ENCODE measurements at places on chromosomes 11 and 22. TPM values are rescaled to one million over a fixed set of nuclear protein-coding genes. Genes with fewer than 3 reads are reported as not detected.

The ACRV1 gene
- total RNA-seq = not detected

The TUT1 gene
- total RNA-seq = 5.1 TPM

The PPP2R1B gene
- total RNA-seq = 22.7 TPM

The TCN1 gene
- not detected for total RNA-seq

The KDM4D gene
- total RNA-seq = 1.2 TPM

The CD248 gene
- 28.7 TPM for total RNA-seq

- no peak for DNase-seq
These were observed 23.8 kb downstream of the MYO18B start for GRCh38 chr22:25765801-25766200.

GRCh38 chr11:67373648-67374570 lies 511 bp upstream of the CLCF1 start:
- DNase-seq = no peak

DNA sequence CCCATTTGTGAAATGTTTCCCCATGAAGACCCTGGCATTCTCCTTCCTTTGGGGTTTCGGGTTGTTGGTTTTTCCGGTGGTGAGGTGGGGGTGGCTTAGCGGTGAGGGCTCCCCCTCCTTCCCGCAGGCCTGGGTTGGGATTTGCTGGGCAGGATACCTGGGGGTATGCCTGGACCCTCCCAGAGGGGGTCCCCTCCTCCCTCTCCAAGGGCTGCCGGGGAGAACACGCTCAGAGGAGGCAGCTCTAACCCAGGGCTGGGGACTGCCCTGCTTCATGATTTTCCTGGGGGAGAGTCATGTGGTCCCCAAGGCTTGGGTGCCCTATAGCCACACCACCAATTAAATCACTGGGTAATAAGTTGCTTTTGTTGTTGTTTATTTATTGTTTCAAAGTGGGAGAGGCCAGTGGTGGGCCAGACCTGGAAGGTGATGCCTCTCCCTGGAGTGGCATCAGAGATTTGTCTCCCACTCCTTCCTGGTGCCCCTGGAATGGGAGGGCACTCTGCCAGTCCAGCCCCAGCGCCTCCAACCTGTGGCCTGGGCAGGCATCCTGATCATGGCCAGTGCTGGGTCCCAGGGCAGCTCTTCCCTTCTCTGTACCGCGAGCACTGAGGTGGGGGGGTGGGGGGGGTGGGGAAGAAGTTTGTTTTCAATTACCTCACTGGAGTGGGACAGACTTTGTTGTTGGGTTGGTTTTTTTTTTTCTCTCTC lies 1.3 kb upstream of the CLCF1 start:
- DNase-seq = no peak

- DNase-seq = no peak
These were observed 13.6 kb upstream of the MUC2 start for GRCh38 chr11:1060852-1061616.

DNA sequence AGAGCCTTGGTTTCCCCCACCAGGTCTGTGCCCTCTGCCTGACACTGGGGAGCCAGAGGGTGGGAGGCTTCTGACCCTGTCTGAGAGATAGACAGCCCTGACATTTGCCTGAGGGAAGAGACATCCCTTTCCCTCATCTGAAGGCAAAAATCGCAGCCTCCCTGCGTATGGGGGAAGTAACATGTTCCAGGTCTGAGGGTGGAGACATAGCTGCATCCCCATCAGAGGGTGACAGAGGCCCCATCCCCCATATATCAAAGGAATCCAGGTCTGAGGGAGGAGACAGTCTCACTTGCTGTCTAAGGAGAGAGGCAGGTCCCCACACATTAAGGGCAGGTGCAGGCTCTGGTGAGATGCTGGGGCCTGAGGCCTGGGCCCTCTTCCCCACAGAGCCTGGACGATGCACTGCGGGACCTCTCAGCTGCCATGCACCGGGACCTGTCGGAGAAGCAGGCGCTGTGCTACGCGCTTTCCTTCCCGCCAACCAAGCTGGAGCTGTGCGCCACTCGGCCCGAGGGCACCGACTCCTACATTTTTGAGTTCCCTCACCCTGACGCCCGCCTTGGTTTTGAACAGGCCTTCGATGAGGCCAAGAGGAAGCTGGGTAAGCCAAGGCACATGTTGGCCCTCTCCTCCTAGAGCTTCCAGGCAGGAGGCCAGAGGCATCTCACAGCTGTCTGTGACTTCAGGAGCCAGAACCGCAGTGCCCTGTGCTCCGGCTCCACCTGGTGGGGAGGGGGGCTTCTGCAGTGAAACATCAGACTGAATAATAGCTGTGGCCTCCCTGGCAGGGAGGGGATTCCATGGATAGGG lies 16.1 kb upstream of the RELT start:
- no peak for DNase-seq

DNA sequence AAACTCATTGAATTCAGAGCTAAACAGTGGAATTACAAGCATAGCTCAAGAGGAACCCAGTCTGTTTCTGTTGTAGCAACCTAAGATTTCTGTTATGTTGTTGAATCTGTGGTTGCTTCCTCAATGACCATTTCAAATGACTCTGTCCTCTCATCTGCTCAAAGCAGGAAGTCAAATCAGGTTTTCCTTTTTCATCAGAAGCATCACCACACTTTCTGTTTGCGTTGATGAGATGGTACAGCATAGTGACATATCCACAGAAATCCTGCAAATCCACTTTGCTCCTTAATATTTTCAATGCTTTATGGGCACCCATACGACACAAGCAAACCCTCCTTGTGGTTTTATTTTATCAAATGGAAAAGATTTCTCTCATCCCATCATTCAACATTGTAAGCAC lies 12.6 kb upstream of the UCP2 start:
- DNase-seq = no peak

Measured in urinary bladder (tissue), 4 donors.